Brain (organoid and tissue), 16 donors: ENCODE measurements at places on chromosomes 5 and 9.
A peak's percentile ranks its signal among the peaks of the same experiment; 100 is the strongest.

DNA sequence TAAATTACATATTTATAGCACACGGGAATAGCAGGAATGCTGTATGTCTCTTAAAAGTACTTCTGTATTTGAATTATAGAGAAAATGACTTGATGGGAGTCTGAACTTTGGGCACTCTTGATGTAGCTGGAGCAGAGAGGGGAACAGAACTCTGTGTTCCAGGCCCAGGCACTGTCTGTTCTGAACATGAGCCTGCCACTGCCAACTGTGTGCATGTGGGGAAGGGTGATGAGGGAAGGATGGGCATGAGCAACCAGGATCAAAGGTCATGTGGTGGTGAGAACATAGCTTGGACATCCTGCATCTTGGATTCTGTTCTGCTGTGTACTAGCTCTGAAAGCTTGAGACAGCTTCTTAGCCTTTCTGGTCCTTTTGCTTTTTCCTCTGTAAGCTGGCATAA is 16.4 kb upstream of the ZBED3 start:
- no peak for DNase-seq

- DNase-seq, result no peak
These were observed 91.0 kb upstream of the FAM169A start for GRCh38 chr5:74957029-74957784.

DNA sequence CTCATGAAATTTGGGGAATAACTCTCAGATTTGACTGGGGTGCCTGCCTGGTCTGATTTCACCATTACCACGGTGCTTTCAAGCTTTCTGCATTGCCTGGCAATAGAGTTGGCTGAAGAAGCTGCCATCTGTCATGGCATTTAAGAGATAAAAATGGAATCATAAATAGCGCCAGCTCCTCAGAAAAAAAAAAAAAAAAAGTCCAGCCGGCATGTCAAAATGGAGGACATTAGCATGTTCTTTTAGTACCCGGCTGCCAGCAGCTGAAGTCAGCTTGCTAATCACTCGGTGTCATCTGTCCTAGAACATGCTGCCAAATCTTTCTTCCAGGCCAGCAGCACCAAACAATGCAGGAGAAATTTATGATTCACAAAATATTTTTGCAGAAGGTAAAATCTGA is 57.7 kb upstream of the CER1 start:
- peak; percentile 98 for DNase-seq

DNA sequence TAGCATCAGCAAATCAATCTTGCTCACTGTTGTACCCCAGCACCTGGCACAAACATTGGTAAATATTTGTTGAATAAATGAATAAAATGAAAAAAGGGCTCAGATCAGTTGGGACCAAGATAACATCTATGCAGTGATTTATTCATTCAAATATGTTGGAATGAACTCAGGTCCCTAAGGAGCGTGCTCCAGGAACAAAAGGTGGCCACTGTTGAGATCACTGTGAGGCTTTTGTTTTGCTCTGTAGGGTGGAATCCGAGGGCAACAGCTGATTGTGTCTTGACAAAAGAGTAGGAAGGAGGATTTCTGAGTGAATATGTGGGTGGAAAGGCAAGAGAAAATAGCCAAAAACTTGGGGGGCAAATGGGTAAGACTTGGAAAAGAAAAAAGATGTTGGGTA is 89.7 kb downstream of the PPP2R2B start:
- DNase-seq, result no peak

GRCh38 chr5:179620293-179620692 is 3.2 kb downstream of the HNRNPH1 start:
- no peak for DNase-seq

DNA sequence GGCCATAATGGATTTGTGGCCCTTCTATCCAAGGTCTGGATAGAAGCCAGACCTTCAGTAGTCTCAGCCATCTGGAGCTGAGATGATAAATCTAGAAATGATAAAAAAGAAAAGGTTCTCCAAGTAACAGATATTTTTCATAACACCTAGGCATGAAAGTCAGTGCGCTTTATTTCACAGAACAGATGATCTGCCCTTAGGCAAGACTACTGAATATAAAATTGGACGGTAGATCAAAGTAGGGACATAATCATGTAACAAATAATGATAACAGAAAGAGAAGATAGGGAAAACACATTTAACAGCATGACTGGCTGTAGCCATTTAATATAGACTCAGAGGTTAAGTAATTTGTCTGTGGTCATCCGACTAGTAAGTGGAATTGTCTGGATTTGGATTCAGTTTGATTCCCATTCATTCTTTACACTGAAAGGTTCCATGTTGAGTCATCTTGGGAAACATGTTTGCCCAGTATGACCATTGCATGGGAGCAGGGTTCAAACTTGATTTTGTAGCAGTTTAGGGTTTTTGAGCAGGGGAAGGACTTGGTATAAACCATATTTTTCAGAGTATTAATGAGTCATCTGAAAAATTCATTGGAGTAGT is 4.1 kb upstream of the CAVIN4 start:
- no peak for DNase-seq

- DNase-seq, result no peak
These were observed 10.1 kb upstream of the LHX2 start for GRCh38 chr9:124001458-124001799.

- no peak for DNase-seq
These were observed 231.1 kb upstream of the NUDT12 start for GRCh38 chr5:103793595-103794182.

GRCh38 chr5:168987543-168988300 is 313.2 kb downstream of the SLIT3 start:
- peak; percentile 71 for DNase-seq
